ENCODE measurements at places on chromosomes 16 and 17.

DNA sequence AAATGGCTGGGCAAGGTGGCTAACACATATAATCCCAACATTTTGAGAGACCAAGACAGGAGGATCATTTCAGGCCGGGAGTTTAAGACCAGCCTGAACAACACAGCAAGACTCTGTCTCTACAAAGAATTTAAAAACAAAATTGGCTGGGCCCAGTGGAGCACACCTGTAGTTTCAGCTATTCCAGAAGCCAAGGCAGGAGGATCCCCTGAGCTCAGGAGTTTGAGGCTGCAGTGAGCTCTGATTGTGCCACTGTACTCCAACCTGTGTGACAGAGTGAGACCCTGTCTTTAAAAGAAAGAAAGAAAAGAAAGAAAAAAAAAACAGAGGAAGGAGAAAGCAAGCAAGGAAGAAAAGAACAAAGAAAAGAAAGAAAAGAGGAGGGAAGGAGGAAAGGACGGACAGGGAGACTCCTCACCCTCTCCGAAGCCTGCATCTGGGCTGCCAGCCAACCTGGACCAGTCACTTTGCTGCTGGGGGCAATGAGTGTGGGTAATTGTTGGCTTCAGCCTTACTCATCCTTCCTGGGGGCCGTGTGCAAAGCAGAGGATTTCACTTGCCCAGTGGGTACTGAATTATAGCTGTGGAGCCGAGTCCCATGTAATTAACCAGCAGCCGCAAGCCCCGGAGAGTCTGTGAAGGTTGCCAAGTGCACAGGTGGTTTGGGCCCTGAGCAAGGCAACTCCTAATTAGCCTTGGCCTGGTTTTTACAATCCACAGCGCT is 6.7 kb upstream of the MT4 start:
- DNase-seq = no peak

DNA sequence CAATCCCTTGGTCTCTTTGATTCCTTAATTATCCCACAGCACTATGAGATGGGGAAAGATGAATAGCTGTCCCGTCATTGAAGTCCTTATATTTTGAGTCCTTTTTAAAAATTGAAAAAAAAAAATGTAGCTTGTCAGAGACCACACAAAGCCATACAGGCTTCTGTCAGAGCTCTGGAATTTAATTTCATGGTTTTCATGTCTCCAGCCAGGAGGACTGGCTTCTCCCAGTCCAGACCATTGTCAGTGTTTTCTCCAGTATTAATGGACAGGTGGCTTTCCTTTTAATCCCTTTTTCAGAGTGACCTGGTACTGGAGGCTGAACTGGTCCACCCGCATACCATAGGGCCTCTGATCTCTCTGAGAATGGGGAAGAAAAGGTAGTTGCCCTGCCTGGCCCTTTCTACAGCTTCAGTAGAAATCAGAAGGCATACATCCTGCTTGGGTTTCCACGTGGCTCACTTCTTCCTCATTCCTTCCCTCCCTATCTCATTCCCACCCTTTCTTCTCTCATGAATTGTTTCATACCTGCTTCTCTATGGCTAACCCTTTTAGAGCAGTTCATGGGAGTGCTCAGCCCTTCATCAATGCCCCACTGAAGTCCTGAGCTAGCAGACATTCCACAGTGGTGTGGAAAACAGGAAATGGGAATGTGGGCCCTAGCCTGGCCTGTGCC is 29.1 kb downstream of the TRIM16 start:
- DNase-seq = no peak

DNA sequence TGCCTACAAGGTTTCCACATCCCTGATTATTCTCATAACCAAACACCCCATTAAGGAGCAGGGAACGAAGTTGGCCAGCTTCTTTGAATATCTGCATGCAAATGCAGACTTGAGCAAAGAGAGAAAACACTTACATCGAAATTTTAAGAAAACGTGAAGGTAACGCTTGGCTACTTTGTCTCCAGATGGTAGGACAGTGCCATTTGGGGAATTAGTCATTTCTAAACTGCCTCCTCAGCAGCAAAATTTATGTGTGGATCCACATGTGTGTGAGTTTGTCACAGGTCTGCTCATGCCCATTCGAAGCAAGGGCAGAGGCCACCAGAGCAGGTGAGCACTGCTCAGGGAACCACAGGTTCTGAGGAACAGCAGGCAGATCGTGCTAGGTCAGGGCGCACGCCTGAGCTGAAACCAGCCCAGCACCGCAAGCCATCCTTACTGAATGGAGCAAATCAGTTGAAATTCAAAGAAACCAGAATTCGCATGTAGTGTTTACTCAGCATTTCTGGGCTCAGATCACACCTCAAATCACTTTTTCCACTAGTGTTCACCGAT is 80.1 kb downstream of the SOCS1 start:
- no peak for DNase-seq

- peak; percentile 73 for DNase-seq
These were observed 166.0 kb upstream of the ZFHX3 start for GRCh38 chr16:73213732-73214455.

DNA sequence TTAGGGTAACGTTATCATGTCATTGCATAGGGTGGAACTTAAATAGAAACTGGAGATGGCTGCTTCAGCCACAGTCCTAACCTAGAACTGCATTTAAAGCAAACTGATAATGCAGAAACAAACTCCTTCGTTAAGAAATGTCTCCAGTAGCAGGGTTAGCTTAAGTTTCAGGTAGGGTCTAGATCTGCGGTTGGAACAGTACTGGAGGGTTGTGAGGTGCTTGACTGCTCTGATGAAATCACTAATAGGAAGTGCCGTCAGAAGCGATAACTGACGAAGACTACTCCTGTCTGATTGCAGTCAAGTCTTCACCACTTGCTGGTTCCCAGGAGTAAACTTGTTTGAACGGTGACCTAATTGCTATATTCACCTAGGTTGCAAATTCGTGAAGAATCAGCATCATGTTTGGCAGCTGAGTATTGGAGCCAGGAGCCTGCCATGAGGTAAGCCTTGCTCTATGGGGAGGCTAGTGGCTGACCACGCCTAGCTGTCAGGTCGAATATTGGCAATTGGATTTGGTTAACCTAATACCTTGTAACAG is 24.5 kb downstream of the TRPV2 start:
- DNase-seq = no peak

DNA sequence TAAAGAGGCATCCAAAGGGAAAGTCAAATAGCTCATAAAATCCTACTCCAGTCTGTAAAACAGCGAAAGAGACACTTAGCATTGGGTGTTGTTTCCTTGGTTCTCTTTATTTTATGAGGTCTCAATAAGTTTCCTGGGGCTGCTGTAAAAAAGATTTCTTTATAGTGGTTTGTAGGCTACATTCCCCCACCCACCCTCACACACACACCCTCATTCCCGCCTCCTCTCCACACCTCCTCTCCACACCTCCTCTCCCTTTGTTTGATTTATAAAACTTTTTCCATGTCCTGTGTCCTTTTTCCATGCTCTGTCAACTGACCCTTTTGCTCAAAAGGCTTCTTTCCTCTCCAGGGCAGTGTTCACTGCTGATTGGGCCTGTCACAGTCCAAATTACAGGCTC is 178.9 kb upstream of the SOX9 start:
- DNase-seq = no peak

DNA sequence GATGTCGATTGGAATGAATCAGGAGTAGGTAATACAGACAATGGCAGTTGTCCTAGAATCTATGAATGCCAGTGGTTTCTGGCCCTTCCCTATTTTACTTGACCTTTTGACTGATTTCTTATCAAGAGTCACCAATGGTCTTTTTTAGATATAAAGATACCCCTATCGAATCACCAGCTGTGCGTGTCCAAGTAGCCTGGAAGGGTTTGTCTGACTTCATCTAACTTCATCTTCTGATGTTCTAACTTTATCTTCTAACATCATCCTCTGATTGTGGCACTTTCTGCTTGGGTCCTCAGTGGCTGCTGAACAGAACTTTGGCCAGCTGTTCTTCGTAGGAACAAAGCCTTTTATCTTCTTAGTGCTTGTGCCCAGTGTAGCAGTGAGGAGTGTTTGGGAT is 129.7 kb downstream of the MSI2 start:
- no peak for DNase-seq

- no peak for DNase-seq
These were observed 81.5 kb upstream of the DHX40 start for GRCh38 chr17:59483860-59484259.

- no peak for DNase-seq
These were observed 259.9 kb upstream of the RPL38 start for GRCh38 chr17:73943416-73944110.

GRCh38 chr17:36463916-36464764 is 22.3 kb upstream of the ZNHIT3 start:
- DNase-seq = peak; percentile 68

- no peak for DNase-seq
These were observed 19.3 kb downstream of the B9D1 start for GRCh38 chr17:19343256-19343630.

DNA sequence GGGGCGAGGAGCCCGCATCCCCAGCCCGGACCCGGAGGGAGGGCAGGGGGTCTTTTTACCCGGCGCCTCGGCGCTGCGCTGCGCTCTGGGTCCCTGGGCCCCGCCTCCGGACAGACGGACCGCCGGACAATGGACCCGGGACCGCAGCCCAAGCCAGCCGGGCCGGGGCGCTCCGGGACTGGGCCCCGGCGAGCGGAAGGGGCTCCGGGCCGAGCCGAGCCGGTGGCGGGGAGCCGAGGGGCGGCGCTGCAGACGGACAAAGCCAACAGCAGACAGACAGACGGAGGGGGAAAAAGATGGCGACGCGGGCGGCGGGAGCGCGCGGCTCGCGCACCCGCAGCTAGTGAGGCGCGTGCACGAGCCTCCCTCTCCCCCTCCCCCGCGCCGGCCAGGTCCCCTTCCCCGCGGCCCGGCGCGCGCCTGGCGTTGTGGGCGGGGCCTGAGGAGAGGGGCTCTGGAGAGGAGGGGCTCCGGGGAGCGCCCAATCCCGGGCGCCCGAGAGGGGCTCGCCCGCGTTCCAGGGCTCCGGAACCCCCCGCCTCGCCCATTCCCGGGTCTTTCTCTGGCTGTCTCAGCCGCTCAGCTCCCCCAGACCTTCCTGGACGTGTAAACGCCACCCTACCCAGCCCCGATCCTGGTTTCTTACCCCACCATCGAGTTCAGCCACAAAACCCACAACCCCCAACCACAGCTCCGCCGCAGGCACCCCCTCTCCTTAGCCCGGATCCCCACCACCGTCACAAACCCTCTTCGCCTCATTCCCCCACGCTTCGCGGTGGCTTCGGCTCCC is at the start of gene ZNF821:
TSS of gene ZNF821 (minus strand) at position 334 of the 790 bp plus-strand sequence. CDS start 4,236 bp downstream, outside the sequence.
- DNase-seq = peak; percentile 88

DNA sequence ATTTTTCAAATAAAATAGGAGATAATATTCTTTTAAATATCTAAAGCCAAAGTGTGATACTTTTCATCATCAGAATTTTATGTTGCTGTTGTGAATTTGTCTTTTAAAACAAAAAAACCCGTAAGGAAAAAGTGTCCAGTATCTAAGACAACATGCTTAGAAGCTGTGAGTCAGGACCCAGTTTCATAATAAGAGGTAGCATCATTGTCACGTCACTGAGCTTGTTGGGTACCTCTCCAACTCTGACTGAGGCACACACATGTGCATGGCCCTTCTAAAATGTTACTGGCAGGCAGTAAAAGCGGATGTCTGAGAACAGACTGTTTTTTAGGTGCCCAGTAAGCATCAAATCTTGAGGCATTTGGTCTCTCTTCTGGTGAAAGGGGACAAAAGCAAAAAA is 2.5 kb downstream of the CIAPIN1 start:
- no peak for DNase-seq

GRCh38 chr17:52027620-52028295 is 130.8 kb downstream of the CA10 start:
- no peak for DNase-seq

DNA sequence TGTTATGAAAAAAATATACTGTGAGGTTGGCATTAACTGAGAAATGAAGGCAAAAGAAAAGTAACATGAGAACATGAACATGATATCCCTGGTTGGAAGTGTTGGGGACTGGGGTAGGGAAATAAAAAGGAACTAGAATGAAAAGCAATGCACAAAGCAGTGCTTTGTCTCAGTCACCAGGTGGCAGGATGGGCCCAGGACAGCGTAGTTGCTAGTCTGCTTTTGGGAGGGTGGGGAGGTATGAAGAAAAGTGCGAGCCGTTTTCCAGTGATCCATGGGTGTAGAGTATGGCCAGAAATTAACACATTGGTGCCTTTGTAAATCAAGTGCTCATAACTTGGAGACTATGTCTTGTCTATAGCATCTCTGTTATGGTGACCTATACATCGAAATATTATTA is 662.5 kb upstream of the SALL1 start:
- DNase-seq = no peak

DNA sequence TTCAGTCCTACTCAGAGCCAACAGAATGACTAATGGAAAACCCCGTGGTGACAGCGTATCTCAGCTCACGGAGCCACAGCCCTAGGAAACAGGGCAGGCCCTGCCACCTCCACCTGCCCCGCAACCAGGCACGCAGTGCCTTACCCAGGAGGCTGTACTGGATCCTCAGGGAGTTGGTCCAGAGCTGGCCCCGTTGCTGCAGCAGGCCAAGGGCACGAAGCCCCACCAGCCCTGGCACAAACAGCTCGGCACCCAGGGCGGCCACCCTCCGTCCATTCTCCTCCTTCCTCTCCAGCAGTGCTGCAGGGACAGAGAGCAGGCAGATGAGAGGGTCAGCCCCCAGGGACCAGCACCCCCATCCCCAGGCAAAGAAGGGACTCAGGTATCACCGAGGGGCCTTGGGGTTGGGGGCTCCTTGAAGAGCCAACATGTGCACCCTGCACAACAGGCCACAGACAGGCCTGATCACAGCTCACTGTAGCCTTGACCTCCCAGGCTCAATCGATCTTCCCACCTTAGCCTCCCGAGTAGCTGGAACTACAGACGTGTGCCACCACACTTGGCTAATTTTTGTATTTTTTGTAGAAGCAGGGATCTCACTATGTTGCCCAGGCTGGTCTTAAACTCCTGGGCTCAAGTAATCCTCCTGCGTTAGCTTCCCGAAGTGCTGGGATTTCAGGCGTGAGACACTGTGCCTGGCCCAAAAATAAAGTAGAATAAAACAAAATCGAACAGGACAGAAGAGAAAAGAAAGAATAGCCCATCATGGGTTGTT is 115.7 kb downstream of the RMI2 start:
- no peak for DNase-seq

GRCh38 chr16:15671530-15672117 is 21.6 kb downstream of the NDE1 start:
- DNase-seq = no peak

All from hindlimb muscle (tissue), 1 donor.